ENCODE measurements at places on chromosomes 7 and 10.

DNA sequence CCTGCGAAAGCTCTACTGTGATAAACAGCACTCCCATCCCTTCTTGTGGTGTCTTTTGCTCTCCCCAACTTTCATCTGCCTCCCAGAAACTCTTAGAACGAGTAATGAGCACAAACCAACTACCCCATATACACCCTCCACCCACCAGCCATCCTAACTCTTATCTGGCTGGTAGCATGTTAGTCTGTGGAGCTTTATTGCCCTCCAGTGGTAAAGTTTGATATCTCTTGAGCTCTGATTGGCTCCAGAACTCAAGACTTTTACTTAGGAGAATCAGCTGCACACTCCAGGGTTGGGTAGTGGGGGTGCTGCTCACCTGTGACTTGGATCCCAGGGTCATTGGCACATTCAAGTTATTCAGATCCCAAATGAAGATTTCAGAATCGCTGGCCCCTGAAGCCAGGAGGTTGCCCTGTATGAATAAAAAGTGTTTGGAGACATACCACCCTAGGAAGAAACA lies 10.9 kb downstream of the SEC31B start:
- DNase-seq: no peak

GRCh38 chr10:79084972-79085597 lies 16.3 kb downstream of the ZMIZ1 start:
- no peak for DNase-seq

DNA sequence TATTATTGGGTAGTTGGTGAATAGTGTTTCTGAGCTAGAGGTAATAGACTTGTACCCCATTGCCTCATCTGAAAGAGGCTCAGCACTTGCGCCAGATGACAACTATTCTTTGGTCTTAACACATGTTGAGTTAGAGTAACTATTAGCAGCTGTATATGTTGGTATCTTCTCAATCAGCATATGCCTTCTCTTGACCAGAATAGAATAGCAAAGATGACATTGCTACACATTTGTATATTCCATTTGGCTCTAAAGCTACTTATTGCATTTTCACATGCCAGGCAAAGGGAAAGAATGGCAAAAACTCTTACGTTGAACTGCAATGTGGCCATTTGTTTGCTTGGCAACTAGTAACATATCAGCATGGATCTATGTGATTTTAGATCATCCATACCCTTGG lies 173.8 kb upstream of the AGR3 start:
- DNase-seq: no peak

DNA sequence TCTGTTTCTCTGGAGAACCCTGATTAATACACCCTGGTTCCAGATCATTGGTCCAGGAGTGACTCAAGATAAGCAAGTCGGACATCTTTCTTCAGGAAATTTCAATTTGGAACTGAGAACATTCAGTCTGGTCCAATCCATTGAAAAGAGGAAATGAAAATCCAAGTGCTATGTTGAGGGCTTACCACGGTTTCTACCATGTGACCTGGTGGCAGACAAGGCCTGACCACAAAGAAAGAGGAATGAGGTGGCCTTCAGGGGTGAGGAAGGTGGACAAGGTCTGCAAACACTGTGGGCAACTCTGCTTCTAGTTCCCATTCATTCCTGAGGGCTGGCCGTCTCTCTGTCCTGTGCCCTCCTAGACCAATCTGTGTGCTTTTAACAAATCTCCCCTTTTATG lies 149.2 kb upstream of the GHITM start:
- no peak for DNase-seq

GRCh38 chr7:108724251-108725100 lies 154.8 kb downstream of the DNAJB9 start:
- no peak for DNase-seq

DNA sequence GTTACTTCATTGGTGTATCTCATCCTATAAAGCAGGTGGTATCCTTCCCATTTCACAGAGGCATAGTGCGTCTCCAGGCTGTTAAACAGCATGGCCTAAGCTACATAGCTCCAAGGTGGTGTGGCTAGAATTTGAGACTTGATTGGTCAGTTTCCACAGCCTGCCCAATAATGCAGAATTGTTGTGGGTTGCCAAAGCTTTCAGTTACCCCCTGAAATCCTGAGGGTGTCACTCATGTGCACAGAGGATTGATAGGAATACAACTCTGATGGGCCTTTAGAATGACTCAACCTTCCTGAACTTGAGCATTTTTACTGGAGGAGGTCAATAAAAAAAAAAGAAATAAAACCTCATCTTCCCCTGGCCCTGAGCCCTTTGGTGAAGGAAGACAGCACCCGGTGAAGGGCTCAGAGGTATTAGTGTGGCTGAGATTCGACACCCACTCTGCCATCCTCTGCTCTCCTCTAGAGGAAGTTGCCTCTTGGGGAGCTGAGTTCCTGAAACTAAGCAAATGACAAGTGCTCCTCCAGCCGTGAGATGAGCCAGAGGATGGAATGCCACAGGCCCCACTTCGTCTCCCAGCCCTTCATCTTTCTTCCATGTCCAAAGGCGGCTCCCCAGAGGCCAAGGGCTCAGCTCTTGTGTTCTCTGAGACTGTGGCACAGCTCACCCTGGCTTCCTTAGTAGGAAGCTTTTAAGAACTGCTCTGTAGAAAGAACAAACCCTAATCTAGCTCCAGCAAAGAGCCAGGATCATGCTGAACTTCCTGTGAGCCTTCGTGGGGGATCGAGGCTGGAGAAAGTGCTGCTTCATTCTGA lies 1.0 kb downstream of the ACSL5 start:
- no peak for DNase-seq

DNA sequence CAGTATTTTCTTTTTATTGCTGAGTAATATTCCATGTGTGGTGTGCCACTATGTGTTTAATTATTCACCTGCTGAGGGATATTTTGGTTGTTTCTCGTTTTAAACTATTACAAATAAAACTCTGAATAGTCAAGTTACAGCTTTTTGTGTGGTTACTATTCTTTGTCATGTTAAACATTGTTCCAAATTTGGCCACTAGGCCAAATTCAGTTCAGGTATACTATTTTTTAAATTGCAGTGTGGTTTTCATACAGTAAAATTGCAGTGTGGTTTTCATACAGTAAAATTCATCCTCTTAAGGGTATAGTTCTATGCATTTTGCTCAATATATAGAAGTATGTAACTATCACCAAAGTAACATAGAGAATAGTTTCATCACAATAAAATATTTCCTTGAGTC lies 97.4 kb upstream of the FAM3C start:
- DNase-seq: no peak

DNA sequence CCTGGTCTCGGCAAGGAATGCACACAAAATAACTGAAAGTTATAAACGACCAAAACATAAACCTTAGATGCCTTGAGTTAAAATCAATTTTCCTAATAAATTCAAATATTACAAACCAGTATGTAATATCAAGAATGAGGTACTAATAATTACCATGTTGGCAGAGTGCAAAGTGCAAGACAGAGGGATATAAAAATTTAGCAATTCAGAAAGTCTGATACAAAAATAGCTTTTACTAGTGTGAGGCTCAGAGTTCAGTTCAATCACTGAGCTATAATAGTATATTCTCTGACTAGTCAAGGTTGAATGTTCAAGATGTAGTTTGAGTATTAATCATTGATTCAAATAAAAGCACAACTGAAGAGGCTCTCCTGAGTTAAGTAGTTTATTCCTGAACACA lies 4.8 kb upstream of the AUTS2 start:
- DNase-seq: no peak

GRCh38 chr10:70186571-70186970 lies 16.3 kb upstream of the SAR1A start:
- DNase-seq: no peak

GRCh38 chr10:27364028-27364427 lies 123.4 kb upstream of the ACBD5 start:
- no peak for DNase-seq

DNA sequence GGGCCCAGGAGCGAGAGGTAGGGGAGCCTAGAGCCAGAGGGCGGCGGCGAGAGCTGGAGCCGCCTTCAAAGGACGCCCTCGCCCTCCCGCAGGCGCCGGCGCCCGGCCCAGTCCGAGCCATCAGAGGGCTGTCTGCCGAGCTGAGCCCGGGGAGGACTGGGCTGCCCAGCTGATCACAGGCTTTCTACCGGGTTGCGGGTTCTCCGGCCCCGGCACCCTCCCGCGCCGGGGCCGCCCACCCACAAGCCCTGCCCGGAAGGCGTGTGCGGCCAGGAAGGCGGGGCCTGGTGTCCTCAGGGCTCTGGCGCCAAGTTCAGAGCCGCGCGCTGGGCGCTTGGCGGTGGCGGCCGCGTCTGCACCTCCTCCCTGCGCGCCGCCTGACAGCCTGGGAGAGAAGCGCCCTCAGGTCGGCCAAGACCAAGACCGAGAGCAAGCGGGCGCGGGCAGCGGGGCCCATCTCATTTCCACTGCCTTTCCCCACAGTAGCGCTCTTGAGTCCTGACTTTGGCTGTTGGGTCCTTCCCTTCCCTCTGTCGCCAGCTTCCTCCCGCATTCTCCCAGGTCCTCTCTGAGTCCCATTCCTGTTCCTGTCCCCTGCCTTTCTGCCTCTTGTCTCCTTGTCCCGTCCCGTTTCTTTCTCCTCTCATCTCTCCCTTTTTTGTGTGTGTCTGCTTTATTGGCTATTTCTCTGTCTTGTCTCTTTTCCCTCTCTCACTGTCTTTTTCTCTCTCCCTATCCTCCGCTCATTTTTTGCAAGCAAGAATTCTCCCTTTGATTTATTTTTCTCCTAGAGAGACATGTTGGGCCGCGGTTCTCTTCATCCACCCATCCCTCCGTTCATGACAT lies 60.6 kb upstream of the MSMB start:
- no peak for DNase-seq

DNA sequence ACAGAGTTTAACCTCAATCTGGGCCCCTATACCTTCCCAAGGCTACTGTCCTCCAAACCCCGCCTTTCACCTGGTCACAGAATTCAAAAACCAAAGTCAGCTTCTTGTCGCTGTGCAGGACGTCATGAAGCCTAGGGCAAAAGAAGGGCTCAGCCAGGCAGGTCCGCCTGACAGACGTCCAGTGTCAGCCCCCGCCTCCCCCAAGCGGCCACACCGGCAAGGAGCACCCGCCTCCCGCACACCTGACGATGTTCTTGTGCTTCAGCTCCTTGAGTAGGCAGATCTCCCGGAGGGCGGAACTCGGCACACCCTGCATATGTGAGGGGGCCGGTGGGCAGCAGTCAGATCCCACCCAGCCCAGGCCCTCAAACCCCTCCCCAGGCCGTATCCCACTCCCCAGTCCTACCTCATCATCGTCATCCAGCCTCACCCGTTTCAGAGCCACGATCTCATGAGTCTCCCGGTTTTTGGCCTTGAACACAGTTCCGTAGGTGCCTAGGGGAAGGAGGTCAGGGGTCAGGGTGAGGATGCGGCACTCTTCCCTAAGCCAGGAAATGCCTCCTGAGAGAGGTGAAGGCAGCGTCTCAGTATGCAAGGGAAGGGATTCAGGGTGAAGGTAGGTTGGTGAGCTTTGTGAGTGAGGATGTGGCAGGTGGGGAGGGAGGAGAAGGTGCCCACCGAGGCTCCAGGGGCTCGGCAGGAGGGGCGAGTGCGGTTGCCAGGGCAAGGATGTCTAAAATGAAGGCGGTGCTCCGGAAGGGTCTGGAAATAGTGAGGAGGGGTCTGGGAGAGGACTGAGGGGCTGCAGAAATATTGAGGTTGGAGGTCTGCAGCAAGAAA lies 811 bp downstream of the CDK5 start:
- peak; percentile 13 for DNase-seq

- DNase-seq: no peak
Measured at GRCh38 chr7:47336472-47337425, 245.2 kb downstream of the TNS3 start.

DNA sequence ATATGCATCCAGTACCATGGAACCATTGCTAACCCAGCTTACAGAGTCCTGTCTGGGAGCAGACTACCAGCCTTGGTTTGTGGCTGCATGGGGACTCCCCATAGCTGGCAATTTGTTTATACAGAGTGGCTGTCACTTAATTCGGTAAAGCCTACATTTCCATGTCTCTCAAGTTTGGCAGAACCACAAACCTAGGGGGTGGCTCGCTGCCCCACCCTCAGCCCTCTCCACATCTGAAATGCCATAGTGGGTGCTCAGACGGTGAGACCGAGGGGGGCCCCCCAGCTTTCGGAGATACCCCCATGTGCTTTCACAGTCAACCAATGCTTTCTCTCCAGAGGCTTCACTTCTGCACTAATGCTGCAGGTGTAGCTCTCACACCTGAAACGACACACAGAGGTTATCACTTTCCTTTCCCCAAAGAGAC lies 75.5 kb upstream of the KAT6B start:
- DNase-seq: no peak

DNA sequence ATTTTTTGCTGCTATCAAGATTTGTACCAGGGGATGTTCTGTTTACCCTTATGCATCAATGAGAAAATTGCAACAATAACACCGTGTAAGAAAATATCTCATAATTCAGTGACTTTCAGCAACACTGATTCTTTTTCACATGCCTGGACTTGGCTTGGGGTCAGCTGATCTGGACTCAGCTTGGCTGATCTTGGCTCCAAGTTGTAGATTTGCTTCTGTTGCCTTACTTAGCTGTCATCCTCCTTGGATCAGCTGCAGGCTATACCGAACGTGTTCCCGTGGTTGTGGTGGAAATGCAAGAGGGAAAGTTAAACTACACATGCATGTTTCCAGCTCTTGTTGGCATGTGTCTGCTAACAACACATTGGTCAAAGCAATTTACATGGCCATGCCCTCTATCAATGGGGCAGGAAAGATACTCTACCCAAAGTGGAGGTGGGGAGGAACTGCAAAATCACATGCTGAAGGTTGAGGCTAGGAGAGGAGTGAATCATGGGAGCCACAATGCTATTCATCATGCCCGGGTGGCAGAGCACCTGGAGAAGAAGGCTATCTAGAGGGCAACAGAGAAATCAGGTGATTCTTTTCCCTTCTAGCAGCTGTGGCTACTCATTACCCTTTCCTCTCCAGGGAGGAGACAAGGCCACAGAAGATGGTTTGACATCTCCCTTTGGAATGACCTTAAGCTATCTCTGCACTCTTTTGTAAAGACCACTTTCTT lies 1276.3 kb upstream of the AUTS2 start:
- DNase-seq: no peak

DNA sequence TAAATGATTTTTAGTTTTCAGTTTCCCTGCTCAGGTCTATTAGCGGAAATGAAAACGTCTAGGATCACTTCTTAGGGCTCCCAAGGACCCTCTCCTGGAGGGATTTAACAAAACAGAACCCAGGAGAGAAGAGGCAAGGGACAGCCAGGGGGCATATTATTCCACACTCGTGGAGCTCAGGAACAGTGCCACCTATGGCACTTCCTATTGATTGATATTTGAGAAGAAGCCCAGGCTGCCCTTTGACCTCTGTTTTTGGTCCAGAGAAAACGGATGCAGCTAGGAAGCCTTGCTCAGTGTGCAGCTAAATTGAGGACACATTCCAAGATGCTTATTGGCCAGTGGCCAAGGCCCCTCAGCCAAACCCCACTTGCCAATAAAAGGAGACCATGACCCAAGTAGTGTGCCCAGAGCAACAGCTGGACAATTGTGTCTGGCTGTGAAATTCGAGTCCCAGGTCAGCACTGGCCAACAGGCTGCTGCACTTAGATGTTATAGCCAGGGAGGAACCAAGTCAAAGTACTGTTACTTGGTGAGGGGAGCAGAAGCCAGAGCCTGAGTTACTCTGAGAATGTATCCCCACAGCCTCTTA lies 24.0 kb upstream of the GPNMB start:
- DNase-seq: no peak

- peak; percentile 72 for DNase-seq
Measured at GRCh38 chr10:71486484-71487114, 89.9 kb downstream of the CDH23 start.

GRCh38 chr7:101843293-101844271 lies 26.2 kb downstream of the CUX1 start:
- no peak for DNase-seq

GRCh38 chr10:81179324-81179723 lies 641.6 kb downstream of the SH2D4B start:
- no peak for DNase-seq

GRCh38 chr7:91088691-91089090 lies 175.5 kb upstream of the FZD1 start:
- DNase-seq: no peak

Data from nucleus accumbens (tissue), 56 donors.